ENCODE measurements at places on chromosomes 6 and 20.
A peak's percentile ranks its signal among the peaks of the same experiment; 100 is the strongest.

GRCh38 chr6:88238065-88238464 lies 71.9 kb upstream of the CNR1 start:
- DNase-seq: peak; percentile 44

- no peak for DNase-seq
These were observed 67.3 kb downstream of the SLC22A23 start for GRCh38 chr6:3389390-3390167.

GRCh38 chr20:22438926-22439325 lies 145.4 kb downstream of the FOXA2 start:
- peak; percentile 69 for DNase-seq

- peak; percentile 28 for DNase-seq
These were observed 145.0 kb downstream of the LRRC1 start for GRCh38 chr6:53939830-53940229.

DNA sequence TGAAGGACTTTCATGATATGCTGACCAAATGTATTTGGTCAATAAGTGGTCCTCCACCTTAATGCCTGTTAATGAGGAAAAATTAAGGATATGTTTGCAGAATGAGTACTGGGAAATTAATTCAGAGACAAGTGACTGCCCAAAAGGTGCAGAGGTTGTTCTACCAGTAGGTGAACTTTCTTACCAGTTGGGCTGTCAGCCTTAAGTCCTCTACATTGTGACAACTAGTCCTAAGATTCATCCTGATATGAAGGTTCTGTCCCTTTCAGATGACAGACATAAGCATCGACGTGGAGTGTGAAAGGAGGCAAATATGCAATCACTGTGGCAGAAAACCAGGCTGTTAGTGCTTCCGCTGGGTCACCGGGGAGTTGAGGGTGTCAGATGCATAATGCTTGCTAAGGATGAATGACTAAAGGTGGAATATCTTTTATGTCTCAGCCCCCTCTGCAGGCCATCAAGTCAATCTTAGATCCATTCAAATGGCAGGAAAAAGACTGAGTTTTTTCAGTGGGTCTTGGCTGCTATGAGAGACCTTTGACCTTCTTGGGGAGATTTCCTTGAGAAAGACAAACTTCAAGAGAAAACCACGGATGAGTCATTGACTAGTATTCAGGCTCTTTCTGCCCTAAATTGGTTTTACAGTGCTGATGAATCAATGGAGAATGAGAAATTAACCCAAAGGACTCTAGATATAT lies 226.0 kb downstream of the TPBG start:
- peak; percentile 82 for DNase-seq

- DNase-seq: no peak
These were observed 63.9 kb downstream of the REV3L start for GRCh38 chr6:111418971-111419693.

- peak; percentile 68 for DNase-seq
These were observed 91.0 kb downstream of the HIVEP1 start for GRCh38 chr6:12103158-12103557.

GRCh38 chr20:36149469-36149868 lies 5.1 kb upstream of the EPB41L1 start:
- peak; percentile 10 for DNase-seq

- peak; percentile 94 for DNase-seq
These were observed at the start of gene LY6G5C for GRCh38 chr6:31680226-31681134. Gene LY6G5C (minus strand): TSS chr6:31681067. CDS start chr6:31680373, 694 bp downstream.
